ENCODE measurements at places on chromosomes 1 and 21.

GRCh38 chr1:230391776-230392535 is 34.2 kb downstream of the PGBD5 start:
- DNase-seq = no peak

- no peak for DNase-seq
These were observed 51.7 kb upstream of the PALMD start for GRCh38 chr1:99594205-99594604.

DNA sequence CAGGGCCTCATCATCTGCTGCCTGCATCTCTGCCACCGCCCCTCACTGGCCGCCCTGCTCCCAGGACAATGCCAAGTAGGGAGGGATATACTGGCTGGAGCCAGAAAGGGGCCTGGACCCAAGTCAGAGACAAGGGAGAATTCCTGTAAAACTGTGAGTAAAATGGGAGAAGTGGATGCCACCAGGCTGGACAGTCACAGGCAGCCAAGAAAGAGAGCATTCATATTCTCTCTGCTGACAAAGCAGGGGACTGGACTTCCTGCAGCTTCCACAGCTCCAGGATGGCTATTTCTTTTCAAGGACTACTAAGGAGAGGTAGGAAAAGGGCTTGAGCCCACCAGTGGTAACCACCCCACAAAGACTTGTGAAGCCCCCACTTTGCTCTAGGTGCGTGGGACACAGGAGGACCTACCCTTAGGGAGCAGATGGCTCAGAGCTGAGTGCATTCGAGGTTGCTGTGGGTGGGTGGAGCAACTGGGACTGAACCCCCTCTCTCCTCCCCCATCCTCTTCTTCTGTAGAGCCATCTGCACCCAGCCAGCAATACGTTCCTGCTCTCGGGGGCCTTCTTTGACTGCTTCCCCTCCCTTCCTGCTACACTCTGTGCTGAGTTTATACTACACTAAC is 57.5 kb downstream of the GLIS1 start:
- DNase-seq = no peak

DNA sequence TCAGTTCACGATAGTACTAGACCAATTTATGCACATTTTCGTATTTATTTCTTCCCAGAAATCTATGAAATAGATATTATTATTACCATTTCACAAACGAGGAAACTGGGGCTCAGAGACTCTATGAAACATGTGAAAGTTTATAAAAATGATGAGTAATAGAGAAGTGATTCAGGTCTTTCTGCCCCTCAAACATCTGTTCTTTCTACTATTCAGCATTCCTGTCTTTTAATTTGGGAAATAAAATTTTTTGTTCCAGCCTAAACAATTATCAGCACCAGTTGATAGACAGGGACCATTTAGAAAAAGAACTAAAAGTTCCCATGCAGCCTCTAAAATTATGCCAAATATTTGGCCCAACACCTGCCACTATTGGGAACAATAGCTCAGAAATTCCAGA is 585.1 kb downstream of the PTPRC start:
- DNase-seq = no peak

GRCh38 chr1:208184966-208185654 is 59.1 kb downstream of the PLXNA2 start:
- no peak for DNase-seq

GRCh38 chr1:65538086-65538485 is 117.6 kb downstream of the LEPR start:
- no peak for DNase-seq

DNA sequence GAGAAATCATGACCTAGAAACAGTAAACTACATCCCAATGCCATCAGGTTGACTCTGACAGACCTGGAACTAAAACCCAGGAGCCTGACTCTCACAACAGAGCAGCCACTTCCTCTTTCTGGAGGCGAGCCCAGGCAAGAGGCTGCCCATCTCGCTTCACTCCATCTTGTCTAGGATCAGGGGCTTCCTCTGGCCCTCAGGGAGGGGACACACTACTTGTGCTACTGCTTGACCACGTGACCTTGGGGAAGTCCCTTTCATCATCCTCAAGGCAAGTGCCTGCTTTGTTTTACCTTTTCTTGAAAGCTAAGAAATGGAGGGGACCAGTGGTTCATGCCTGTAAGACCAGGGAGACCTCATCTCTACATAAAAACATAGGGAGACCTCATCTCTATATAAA is 2.6 kb upstream of the TENT5B start:
- DNase-seq = no peak

GRCh38 chr21:35111321-35111930 is 62.3 kb upstream of the RUNX1 start:
- no peak for DNase-seq

GRCh38 chr1:53038566-53038965 is 23.4 kb upstream of the PODN start:
- DNase-seq = no peak

DNA sequence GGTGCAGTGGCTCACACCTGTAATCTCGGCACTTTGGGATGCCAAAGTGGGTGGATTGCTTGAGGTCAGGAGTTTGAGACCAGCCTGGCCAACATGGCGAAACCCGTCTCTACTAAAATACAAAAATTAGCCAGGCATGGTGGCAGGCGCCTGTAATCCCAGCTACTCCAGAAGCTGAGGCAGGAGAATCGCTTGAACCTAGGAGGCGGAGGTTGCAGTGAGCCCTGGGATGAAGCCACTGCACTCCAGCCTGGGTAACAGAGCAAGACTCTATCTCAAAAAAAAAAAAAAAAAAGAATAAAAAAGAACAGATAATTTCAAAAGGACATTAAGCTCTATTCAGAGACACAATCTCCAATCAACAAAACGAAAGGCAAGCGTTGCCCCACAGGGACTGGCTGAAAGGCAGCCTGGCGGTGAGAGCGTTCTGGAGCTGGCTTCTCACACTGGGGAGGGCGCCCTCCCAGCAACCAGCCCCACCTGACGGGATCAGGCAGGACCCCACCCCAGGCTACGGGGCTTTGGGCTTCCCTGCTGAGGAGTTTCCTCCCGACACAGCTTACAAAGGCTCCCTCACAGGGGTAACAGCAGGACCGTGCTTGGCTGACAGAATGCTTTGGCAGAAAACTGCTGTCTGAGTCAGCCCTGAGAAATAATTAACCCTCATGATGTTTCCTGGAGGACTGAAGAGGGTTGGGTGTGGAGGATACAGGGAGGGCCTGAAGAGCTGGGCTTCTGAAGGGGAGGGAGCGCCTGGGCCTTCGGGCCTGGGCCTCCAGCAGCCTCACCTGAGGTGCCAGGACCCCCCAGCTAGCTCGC is 31.1 kb upstream of the SRP9 start:
- DNase-seq = peak; percentile 73

DNA sequence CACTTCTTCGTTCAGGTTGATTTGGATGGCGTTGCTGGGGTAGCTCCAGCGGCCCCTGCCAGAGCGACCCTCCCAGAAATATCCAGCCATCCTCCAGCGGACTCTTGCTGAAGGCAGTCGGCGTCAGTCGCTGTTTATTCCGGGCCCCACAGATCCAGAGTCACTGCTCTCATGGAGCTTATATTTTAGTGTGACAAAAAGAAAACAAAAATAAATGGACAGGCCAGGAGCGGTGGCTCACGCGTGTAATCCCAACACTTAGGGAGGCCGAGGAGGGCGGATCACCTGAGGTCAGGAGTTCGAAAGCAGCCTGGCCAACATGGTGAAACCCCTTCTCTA is 791 bp upstream of the CFAP298 start:
- no peak for DNase-seq

DNA sequence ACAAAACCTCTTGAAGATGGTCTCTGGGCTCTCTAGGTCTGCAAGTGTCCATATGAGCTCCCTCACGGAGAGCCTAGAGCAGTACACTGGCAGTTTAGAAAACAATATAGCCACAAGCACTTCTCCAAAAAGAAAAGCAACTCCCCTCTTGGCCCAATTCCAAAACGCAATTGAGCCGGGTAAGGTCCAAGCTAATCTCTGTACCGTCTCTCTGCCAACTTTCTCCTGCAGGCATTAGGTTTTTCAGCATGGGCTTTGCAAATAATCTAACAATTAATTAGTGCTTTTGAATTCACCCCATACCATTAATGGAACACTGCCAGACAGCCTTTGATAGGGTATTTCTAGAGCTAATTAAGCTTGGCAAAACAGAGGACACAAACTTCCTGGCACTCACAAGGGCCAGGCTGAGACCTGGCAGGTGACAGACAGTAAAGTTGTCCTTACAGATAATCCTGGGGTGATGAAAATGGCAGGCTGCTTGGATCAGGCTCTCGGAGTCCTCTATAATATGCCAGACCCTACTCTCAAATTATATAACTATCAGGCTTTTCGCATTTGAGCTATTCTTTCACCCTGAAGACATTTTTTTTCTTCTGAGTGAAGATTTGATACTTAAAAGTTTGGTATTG is 39.8 kb downstream of the TGFBR3 start:
- peak; percentile 51 for DNase-seq

DNA sequence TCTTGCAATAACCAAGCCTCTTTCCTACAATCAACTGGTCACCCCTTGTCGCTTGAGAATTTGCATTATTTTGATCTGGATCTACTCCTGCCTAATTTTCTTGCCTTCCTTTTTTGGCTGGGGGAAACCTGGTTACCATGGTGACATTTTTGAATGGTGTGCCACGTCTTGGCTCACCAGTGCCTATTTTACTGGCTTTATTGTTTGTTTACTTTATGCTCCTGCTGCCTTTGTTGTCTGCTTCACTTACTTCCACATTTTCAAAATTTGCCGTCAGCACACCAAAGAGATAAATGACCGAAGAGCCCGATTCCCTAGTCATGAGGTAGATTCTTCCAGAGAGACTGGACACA is 743 bp downstream of the GPR52 start:
- no peak for DNase-seq

GRCh38 chr1:27872059-27872801 is at the start of gene THEMIS2:
Gene THEMIS2, plus strand, starts transcription at chr1:27872544. Its CDS starts 28 bp downstream, at chr1:27872572.
- DNase-seq = peak; percentile 83

DNA sequence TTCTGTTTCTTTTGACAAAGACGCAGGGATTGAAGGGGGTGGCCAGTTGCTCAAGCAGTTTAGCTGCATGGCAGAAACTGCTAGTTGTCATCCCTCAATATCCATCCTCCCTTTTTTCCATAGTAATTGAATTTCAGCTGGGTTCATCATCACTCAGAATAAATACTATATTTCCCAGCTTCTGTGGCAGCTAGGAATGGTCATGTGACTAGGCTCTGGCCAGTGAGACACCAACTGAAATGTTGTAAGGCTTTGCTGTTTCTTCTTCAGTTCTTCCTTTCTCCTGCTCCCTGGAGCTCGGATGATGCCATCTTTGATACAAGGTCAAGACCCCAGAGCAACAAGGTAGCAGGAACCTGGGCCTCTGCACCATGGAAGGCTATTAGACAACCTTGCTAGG is 61.0 kb downstream of the TMCO4 start:
- no peak for DNase-seq

GRCh38 chr1:45198185-45198584 is 8.2 kb downstream of the ZSWIM5 start:
- DNase-seq = no peak

DNA sequence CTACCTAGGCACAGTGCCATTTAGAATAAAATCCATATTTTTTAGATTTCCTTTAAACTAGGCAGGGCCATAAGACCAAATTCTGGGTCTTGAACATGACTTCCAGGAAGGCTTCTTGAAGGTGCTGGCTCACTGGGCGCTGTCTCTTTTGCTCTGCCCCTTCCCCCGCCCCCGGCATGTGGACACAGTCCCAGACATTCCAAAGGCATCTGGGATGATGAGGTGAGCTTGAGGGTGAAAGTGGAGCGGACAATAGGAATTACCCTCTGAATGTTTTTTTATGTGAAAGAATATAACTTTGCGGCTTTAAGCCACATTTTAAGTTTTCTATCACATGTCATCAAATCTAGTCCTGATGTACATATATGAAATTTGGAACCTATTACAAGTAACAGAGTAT is 29.4 kb downstream of the RWDD3 start:
- no peak for DNase-seq

- no peak for DNase-seq
These were observed 60.5 kb upstream of the PRMT6 start for GRCh38 chr1:106995970-106996369.

- peak; percentile 70 for DNase-seq
These were observed 7.9 kb downstream of the CDK18 start for GRCh38 chr1:205512059-205513045.

- DNase-seq = no peak
These were observed 143.2 kb upstream of the BACE2 start for GRCh38 chr21:41024746-41025254.

Data from left ventricle myocardium superior (tissue), 1 donor.